ENCODE measurements at places on chromosomes 13 and 19.

- DNase-seq = no peak
These were observed 72.4 kb upstream of the NBEA start for GRCh38 chr13:34869696-34870095.

GRCh38 chr13:29541400-29541799 is 54.1 kb downstream of the SLC7A1 start:
- no peak for DNase-seq

- no peak for DNase-seq
These were observed 15.4 kb downstream of the LYL1 start for GRCh38 chr19:13087295-13087694.

DNA sequence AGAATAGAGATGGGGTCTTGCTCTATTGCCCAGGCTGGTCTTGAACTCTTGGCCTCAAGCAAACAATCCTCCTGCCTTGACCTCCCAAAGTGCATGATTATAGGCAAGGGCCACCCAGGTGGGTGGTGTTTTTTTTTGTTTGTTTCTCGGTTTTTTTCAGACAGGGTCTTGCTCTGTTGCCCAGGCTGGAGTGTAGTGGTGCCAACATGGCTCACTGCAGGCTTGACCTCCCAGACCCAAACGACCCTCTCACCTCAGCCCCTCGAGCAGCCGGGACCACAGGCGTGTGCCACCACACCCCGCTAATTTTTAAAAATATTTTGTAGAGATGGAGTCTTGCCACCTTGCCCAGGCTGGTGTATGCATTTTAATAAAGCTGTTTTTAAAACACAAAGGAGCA is 14.9 kb downstream of the GRTP1 start:
- DNase-seq = no peak

DNA sequence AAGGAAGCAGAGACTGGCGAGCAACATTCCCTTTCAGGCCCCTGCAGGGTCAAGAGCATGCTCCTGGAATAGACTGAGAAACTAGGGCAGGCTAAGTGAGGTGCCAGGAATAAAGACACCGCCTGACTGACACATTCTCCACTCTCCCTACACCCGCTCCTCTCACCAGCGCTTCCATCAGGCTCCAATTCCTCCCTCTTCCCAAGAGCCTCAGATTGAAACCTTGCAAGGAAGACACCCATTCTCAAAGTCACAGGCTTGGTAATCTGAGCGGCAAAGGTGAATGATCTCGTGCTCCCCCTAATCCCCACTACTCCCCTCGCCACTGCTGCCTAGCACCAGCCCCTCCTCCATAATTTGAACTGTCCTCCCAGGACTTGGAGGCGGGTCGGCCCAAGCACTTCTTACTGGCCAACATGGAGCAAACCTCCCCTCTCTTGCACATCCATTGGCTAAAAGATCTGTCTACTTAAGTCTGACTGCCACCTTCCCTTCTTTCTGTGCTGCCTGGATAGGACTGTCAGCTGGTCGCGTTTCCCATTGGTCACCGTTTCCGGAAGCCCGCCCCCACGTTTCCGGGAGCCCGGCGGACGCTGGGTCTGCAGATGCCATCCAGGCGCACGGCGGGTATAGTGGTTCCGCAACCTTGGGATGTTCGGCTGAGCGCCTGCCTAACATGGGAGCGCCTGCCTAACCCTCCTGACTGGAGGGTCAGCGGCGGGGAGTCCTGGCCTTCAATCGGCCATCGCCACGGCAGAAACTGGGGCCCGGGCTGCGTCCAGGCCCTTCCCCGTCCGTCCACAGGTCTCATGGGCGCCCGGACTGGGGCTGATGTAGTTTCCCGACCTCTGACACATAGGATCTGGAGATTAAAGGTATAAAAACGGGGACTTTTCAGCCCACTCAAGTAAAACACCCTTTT is 33.6 kb downstream of the ZNF383 start:
- peak; percentile 89 for DNase-seq

- DNase-seq = no peak
These were observed 17.5 kb downstream of the DLEU7 start for GRCh38 chr13:50826035-50826434.

DNA sequence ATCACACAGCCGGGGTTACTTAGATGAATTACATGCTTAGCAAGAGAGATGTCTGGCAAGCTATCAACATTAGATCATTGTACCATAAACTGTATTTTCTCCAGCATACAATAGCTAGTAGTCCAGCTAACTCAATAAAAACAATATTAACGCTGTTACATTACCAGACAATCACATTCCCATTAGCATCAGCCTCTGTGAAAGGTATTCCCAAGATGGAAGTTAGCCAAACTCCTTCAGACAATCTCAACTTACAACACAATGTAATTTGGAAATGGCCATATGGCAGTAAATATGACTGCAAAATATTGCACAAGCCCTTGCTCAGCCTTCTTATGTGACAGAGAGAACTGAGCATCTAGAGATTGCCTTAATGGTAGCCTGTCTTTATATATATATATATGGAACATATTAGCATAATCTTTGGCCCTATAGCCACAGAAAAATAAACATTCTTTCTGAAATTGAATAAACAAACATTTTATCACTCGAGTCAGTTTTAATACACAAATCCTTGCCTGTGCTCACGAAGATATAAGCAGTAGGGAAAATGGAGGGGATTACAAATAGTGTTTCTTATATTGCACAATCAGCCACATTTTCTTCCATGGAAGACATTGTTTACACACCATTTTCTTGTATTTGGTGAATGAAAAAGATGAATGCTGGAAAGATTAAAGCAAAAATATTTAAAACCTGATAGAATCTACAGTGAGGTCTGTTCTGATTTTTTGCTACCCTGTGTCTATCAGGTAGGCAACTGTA is 1060.5 kb downstream of the DIAPH3 start:
- DNase-seq = no peak

DNA sequence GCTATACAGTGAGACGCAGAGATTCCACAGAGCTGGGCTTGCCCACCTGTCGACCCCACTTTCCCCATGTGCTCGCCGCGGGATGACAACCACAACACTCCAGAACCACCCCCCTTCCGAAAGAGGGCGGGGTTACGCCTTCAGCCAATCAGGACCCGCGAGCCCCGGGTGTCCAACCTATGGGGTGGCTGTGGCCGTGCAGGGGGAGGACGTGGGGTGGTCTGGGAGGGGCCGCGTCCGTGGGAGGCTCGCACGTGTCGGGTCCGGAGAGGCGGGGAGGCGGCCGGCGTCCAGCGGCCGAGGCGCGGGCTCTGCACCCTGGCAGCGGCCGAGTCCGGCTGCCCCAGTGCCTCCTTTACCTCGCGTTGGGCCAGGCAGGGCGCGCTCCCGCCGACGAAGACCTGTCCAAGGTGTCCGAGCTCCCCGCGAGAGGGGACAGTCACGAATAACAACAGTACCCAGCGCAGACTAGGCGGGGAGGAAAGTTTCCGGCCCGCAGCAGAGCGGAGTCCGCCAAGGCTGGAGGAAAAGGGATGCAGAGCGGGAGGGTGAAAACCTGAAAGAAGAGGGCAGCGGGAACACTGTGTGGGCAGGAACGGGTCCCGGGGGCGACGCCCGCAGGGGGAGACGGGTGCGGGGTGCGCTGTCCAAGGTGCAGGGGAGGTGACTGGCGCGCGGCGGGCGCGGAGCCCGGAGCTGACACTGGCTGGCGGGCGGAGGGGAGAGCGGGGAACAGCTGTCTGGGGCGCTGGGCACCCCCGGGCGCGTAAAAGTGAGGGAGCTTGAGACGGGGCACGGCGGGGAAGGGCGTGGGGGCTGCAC is 911 bp downstream of the ENOX1 start:
- peak; percentile 87 for DNase-seq

DNA sequence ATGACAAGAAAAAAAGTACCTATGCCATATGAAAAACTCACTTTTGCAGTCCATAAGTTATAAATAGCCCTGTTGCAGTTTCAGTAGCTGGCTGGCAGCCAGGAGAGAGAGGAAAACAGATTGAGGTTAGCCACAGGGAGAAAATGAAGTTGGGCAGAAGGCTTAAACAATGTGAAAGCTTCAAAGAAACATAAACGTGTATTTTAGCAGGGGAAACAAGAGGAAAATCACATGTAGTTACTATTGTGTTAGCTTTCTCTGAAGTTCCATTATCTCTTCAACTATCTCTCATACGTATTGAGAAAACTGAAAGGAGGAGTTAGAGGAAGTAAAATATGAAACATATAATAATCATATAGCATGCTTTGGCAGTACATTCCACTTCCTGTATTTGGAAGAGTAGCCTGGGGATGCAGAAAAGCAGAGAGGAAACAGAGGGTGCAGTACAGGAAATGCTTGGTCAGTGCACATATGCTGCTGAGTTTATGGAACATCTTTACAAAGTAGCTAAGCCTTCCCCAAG is 1551.1 kb downstream of the EFNB2 start:
- peak; percentile 22 for DNase-seq

DNA sequence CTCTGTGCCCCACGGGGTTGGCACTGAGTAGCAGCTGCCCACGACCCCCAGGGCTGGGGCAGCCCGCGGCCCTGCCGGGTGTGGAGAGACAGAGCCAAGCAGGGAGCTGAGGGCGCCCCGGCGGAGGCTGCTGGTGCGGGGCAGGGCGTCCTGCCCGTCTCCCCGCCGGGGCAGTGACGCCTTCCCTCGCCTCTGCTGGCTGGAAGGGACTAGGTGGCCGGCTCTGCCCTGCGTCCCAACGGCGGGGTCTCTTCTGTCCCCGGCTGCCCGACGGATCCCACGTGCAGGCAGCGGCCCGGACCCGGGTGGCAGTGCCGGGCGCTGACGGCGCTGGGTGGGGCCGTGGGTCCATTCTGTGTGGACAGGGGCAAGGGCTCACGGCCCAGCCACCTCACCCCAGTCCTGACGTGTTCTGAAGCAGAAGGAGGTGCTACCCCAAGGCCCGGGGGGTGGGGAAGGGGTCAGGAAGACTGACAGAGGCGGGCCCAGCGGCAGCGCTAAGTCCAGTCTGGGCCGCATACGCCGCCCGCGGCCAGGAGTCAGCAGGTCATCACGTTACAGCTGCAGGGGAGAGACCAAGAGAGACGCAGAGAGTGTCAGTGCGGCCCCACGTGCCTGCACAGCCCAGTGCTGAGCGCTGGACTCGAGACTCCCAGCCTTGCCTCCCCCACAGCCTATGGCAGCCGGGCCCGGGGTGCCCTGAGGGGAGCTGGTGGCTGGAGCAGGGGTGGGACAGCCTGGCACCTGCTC is 15.1 kb upstream of the PLPP2 start:
- no peak for DNase-seq

DNA sequence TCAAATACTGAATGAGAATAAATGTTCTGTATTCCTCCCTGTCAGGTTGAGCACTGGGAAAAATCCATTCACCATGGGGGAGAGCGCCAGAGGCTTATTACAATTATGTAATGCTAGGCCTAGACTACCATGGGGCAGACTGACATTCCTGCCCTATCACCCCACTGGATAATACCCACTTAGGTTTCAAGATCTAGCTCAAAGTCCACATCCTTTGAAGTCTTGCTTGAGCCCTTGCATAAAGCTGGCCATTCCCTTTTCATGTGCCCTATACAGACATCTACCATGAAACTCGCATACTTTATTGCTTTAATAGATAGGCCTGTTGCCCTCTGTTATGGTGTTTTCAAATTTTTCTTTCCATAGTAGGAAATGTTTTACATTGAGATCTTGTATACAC is 149.3 kb downstream of the RGCC start:
- DNase-seq = no peak

- no peak for DNase-seq
These were observed 2.9 kb downstream of the ARHGEF7 start for GRCh38 chr13:111117961-111118360.

- DNase-seq = no peak
These were observed 463.2 kb downstream of the KLF5 start for GRCh38 chr13:73521985-73522524.

DNA sequence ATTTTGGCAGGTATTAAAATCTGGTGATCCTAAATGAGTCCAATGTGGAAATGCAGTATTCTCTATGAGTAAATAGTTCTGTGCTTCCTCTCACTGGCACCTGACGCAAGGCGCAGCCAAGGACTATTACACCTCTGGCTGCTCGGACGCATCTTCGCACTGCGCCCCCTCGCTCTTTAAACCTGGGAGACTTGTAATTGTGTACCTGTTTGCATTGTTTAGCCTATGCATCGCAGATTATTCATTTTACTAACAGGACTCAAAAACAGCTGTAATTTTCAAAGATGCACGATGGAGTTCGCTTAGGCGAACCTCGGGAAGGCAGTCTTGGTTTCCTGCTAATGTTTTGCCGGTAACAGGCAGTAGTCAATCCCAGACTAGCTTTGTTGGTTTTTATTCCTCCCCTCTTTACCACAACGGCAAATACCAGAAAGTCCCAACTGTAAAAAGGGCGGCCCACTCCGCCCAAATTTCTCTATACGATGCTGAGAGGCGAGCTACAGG is 113.2 kb downstream of the KCNRG start:
- no peak for DNase-seq

DNA sequence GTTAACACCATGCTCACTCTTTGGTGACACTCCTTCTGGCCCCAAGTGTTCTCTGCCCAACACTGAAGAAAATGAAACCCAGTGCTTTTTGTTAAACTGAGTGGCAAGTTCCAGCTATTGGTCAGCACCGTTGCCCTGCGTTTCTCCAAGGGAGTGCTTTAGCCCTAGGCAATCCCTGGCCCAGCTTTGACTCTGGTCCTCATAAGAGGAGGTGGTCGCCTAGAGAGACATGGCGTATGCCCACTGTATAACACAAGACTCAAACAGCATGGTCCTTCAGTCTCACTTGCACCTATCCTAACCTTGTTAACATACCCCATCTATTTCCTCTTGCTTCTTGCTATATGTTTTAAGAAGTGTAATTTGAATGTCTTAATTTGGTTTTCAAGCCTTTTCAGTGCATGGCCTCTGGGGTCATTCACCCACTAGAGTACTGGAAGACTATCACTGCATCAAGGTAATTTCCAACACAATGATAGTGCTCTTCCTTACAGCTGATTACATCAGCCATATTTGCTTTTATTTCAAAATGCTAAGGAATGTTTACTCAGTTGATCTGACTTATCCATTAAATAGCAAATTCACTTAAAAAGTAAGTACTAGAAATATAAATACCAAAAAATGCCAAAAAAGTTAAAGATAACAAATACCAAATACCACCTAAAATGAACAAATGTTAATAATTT is 190.5 kb upstream of the SOX21 start:
- no peak for DNase-seq

DNA sequence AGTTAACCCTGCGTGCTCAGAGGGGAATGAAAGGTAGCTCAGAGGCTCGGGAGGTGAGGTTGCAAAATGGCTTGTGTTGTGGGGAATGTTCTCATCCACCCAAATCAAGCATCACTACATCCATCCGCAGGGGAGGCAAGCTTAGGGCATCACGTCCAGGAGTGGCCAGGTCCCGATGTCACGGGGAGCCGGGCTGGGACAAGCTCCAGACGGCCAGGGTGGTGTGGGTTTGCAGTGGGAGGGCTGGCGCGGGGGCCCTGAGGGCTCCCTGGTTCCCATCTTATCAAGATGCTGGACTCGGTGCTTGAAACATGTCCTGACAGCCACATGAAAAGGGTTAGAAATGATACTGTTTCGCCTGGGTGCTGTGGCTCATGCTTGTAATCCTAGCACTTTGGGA is 25.8 kb downstream of the EPN1 start:
- no peak for DNase-seq

- no peak for DNase-seq
These were observed 2.6 kb downstream of the TNFRSF19 start for GRCh38 chr13:23572836-23573235.

GRCh38 chr13:105177265-105177900 is 1358.1 kb downstream of the EFNB2 start:
- no peak for DNase-seq
